Posterior vena cava (tissue), 2 donors: ENCODE measurements at places on chromosomes 1 and 21. TPM values are rescaled to one million over a fixed set of nuclear protein-coding genes. Genes with fewer than 3 reads are reported as not detected.

HUNK gene
- 6.9 TPM for total RNA-seq

PLA2G2D gene
- total RNA-seq: not detected

OR10J4 gene
- total RNA-seq: not detected

CRYBG2 gene
- total RNA-seq: 0.52 TPM

C8A gene
- not detected for total RNA-seq

NR5A2 gene
- total RNA-seq: 3.1 TPM

MAN1C1 gene
- 15.0 TPM for total RNA-seq

MATN1 gene
- total RNA-seq: not detected
